ENCODE measurements at places on chromosomes 7 and 10.

- no peak for DNase-seq
Measured at GRCh38 chr10:35633006-35633980, 8.8 kb downstream of the FZD8 start.

- DNase-seq, result no peak
Measured at GRCh38 chr7:73893342-73894101, 32.6 kb downstream of the TMEM270 start.

DNA sequence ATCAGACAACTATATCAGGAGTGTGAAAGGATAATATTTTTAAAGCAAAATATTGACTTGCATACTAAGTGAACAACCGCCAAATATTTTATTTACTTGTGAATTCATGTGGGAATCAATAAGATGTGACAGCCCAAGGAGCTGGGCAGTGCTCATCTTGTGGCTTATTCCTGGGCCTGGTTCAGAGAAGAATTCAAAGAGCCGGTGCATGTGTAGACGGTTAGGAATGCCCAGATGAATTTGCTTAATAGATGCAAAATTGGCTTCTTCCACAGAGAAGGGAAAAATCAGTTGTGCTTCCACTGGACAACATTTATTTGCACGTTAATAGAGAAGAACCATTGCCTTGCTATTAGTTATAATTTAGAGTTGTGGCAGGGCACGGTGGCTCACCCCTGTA, 4.4 kb downstream of the MYL7 start:
- no peak for DNase-seq

DNA sequence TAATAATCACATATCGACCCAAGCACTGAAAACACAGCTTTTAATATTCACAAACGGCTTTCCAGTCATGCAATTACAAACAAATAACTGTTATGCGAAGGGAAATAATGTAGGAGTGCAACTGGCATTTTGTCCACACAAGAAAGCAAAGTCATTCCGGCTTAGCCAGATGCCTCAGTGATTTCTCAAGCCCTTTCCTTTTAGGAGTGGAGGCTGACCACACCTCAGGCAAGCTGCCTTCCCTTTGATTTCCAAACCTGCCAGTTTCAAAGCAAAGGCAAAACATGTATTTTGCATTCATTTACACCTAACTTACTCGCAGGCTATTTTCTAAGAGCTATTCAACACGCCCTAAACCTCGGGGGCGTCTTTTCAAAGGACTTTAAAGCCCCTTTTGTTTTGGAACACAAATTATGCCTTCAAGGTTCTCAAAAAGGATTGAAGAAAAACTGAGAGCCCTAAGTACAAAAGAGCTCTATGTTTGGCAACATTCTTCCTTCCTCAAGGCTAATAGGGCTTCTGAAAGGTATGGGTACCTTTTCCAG, 109.6 kb downstream of the CPXM2 start:
- no peak for DNase-seq

DNA sequence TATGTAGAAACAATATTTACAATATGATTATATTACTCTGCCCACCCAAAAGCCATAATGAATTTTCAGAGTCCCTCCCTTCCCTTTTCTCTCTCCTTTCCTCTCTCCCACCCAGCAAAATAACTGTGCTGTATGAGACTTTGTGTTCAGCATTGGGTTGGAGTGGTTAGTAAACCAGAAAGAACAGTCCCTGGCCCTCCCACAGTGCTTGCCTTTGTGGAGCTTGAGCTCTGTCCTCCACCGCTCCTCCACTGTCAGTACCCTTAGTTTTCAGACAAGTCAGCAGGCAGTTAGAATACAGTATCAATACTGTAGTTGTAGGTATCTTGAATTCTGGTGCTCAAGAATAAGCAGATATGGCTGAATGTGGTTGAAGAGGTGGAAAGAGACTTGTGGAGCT, 92.7 kb downstream of the CDK14 start:
- DNase-seq, result no peak

- DNase-seq, result no peak
Measured at GRCh38 chr10:90197766-90198165, 496.4 kb downstream of the KIF20B start.

DNA sequence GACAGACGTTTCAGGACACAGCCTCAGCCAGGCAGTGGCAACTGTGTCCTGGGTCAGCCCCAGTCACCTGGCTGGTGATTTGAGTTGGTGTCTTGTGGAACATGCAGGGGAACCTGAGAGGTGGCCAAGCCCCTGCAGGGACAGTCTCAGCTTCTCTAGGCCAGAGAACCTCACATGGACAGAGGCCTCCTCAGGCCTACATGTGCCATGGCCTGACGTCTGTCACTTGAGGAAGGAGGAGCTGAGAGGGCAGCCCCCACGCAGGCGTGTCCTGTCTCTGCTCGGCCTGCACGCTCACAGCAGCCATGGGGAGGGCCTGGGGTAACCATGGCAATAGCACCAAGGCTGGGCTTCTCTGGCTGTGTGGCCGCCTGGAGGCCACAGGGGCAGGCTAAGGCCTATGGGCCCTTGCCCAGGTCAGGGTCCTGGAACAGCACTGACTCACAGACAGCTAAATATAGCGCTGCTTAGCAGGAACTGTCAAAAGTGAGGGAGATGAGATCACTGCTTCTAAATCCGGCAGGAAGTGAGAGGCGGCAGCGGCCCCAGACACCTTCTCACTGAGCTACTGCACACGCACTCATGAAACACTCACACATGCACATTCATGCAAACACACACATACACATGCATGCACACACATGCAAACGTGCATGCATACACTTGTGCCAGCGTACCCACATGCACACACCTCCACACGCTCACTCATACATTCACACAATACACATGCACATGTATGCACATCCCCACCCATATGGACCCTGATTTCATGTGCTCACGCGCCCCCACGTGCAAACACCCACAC, 57.0 kb downstream of the YKT6 start:
- DNase-seq, result peak; percentile 69

DNA sequence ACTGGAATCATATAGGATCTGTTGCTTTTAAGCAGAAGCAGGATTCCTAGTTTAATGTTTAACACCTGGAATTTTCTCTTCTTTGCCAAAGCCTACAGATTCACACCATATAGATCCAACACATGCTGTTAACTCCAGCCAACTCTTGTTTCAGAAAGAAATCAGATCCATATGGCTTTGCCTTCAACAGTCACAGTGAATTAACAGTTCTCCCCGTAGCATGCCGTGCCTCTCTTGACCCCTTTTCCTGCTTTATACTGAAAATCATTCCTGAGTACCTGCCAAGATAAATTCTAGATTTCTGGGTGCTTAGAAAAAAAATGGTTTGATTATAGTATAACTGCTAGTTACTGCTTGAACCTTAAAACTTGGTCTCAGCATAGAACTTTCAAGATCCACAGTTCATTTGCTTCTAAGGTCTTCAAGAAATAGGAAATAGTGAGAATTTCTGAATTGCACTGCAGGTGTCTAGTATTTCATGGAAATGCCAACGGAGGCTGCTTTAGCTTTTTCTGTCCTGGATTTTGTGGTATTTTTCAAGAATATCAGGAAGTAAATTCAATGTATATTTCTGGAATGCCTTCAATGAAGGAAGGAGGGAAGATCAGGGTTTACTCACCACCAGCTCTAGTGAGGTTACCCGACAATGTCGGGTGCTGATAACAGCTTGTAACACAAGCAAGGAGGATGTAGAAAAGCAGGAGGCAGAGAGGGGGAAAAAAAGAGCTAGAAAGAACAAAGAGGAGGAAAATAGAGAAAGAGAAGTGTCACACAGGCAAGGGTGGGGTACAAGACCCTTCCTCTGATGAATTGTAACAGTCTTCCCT, 6.6 kb downstream of the AASS start:
- no peak for DNase-seq

- no peak for DNase-seq
Measured at GRCh38 chr7:45623740-45624391, 49.7 kb downstream of the ADCY1 start.

GRCh38 chr10:75546004-75546403, 114.6 kb downstream of the LRMDA start:
- no peak for DNase-seq

- no peak for DNase-seq
Measured at GRCh38 chr7:140022582-140023211, 40.1 kb downstream of the PARP12 start.

DNA sequence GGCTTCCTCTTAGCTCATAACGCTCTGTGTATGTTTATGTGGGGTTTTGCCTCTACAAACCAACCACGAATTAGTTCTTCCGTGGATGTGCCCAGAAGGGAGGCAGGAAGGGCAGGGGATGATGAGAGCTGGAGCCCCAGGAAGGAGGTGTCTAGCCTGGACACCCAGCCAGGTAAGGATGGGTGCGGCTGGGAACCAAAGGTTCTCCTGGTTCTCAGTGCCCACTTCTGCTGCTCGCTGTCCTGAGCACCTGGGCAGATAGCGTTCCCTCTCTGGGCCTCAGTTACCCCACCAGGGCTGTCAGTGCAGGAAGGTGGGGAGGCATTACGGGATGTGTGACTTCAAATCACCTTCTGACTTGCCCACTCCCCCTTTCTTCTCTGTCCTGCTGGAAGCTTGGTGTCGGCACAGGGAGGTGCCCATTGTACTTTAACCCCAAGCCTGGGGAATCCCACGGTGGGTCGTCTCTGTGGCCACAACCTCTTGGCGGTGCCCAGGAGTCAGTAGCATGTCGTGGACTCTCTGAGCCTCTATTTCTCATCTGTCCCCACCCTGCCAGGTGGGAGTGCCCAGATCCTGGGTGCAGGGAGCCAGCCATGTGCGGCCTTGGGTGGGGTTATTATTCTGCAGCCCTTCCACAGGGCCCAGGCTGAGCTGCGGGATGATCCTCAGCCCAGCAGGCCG, 18.7 kb upstream of the PCBD1 start:
- DNase-seq, result no peak

GRCh38 chr7:1514995-1515401, 10.8 kb upstream of the INTS1 start:
- DNase-seq, result no peak

- DNase-seq, result no peak
Measured at GRCh38 chr10:24822590-24822989, 98.9 kb upstream of the ARHGAP21 start.

- DNase-seq, result no peak
Measured at GRCh38 chr7:132815130-132815529, 238.9 kb upstream of the PLXNA4 start.

GRCh38 chr10:101655570-101655969, 39.4 kb downstream of the FBXW4 start:
- no peak for DNase-seq

DNA sequence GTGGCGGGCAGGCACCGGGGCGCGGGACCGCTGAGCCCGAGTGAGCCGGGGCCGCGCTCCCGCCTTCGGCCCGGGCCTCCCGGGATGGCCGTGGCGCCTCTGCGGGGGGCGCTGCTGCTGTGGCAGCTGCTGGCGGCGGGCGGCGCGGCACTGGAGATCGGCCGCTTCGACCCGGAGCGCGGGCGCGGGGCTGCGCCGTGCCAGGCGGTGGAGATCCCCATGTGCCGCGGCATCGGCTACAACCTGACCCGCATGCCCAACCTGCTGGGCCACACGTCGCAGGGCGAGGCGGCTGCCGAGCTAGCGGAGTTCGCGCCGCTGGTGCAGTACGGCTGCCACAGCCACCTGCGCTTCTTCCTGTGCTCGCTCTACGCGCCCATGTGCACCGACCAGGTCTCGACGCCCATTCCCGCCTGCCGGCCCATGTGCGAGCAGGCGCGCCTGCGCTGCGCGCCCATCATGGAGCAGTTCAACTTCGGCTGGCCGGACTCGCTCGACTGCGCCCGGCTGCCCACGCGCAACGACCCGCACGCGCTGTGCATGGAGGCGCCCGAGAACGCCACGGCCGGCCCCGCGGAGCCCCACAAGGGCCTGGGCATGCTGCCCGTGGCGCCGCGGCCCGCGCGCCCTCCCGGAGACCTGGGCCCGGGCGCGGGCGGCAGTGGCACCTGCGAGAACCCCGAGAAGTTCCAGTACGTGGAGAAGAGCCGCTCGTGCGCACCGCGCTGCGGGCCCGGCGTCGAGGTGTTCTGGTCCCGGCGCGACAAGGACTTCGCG, 534 bp downstream of the FZD9 start:
- DNase-seq, result no peak

DNA sequence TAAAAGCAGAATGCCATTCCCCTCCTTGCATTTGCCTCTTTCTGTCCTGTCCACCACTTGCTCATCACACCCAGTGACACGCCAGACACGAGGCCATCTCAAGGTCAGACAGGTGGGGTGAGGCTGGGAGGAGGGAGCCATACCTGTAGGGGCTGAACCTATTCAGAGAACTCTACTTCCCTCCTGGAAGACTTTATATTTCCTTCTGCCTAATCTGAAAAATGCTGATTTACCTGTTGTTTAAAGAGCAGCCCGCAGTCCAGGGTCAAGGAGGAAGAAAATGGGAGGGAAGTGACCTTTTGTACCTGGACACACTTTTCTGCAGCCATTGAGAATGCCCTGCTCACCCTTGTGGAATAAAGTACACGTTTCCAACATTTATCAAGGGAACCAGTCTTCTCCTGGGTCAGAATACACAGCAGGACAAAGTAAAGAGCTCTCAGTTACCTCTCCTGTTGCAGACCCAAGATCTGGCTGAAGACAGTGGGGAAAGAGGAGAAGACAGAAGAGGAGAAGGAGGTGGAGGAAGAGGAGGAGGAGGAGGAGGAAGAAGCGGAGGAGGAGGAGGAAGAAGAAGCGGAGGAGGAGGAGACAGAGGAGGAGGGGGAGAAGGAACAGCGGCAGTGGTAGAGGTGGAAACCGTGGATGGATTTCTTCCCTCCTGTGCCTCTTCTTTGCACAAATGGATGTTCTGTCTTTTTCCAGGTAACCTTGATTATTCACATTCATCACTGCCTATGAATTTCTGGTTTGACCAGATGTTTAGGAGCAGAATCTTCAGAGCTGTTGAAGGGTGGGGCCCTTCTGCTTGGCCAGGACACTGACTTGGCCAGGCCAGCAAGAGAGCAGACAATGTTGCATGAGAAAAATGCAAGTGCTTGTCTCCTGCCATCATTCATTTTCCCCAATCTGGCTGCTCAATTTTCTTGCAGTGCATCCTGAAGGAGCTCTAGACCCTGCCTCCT, 1.2 kb upstream of the BLNK start:
- no peak for DNase-seq

GRCh38 chr7:7438851-7439250, 96.8 kb downstream of the COL28A1 start:
- no peak for DNase-seq

DNA sequence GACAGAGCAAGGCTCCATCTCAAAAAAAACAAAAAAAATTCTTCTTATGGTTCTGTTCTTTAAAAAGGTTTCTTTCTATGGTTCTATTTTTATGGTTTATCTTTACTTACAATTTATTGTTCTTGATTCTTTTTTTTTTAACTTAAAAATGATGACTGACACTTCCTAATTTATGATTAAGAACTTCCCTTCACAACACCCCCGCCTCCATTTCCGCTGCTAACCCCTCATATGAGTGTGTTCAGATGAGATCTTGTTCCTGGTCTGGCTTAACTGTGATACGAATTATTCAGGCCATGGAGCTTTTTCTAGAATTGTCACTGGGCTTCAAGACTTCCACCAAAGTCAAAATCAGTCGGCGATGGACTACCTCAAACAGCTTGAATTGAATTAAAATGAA, 33.9 kb downstream of the PTER start:
- peak; percentile 24 for DNase-seq
